Activated B cell treated with CpG ODN at 0.5 μM for 24 hours (primary cell): ENCODE measurements at places on chromosomes 3 and 15.

GRCh38 chr3:78718707-78719106, 1049.1 kb downstream of the ROBO1 start:
- H3K4me1 ChIP-seq = no peaks in the 10 kb centered on the region
- no peaks in the 10 kb centered on the region for H3K36me3 ChIP-seq
- no peak overlapping the region for H3K4me3 ChIP-seq
- no peak for DNase-seq
- H3K27ac ChIP-seq = no peak overlapping the region
- H3K27me3 ChIP-seq = no peaks in the 10 kb centered on the region

GRCh38 chr3:66989241-66989640, 8.9 kb upstream of the KBTBD8 start:
- no peak overlapping the region for H3K4me3 ChIP-seq
- no peak for DNase-seq
- peaks cover 3% of the 10 kb centered on the region for H3K27me3 ChIP-seq
- no peak overlapping the region for H3K27ac ChIP-seq

GRCh38 chr15:70272565-70273355, 175.0 kb upstream of the TLE3 start:
- H3K36me3 ChIP-seq = no peaks in the 10 kb centered on the region
- no peak overlapping the region for H3K27ac ChIP-seq
- H3K4me1 ChIP-seq = peaks cover 49% of the 10 kb centered on the region
- no peak overlapping the region for H3K4me3 ChIP-seq

DNA sequence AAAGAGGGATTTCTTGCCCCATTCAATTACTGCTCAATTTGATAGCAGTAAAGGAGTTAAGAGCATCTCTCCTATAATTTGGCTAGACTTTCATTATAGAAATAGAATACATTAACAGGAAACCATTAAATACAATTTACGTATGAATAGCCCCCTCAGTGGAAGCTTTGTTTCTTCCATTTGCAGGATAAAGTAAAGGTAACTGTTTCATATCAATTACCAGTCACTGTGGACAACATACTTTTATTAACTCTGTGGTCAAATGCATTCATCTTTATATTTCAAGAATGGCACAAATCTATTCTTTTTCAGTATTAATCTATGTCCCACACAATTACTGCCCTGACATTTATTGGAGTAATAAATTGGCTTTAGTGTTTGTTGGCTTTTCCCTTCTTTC, 613.4 kb downstream of the NLGN1 start:
- DNase-seq = no peak
- H3K4me3 ChIP-seq = no peak overlapping the region
- no peak overlapping the region for H3K27ac ChIP-seq
- H3K27me3 ChIP-seq = no peaks in the 10 kb centered on the region
